ENCODE measurements at places on chromosomes 1 and 21.
A peak's percentile ranks its signal among the peaks of the same experiment; 100 is the strongest.

- DNase-seq: no peak
Measured at GRCh38 chr1:89999208-89999607, 4.3 kb downstream of the ZNF326 start.

DNA sequence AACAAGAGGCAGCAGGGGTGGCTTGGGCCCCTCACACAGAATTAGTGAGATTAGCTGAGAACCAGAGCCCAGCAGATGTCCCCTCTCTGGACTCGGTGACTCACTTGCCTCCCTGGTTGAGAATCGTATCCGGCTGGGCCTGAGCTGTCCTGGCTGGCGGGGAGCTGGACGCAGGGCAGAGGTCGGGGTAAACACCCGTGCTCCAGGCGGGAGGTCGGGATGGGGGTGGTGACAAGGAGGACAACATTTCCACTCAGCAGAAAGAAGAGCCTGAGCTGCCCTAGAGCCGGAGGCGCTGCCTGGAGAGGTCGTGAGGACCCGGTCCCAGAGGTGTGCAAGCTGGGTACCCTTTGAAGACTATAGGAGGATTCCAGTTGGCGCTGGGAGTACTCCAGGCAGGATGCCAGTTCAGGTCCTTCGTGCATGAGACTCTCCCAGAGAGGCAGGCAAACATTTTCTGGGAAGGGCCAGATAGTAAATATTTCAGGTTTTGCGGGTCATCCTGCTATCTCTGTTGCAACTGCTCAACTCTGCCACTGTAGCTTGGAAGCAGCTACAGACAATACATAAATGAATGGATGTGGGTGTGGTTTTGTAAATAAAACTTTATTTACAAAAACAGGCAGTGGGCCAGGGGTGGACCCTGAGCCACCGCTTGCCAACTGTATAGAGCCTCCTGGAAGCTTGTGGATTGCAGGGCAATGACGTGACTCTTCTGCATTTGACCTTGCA lies 116.8 kb upstream of the WNT4 start:
- peak; percentile 68 for DNase-seq

DNA sequence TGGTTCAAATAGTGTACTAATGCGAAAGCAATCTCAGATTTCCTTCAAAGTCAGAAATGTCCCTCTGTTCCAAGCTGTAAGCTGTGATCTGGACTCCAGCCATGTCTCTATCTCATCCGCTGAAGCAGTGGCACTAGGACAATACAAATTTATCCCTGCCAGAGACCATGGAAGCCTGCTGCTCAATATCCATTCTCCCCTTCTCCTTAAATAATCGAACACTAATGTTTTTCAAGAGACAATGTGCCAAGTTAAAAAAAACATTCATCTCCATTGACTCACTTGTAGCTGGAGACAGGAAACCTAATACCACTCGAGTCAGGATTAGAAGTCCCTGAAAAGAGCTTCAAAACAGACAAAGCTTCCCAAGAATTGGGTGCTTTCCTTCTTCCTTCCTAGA lies 38.5 kb upstream of the PGBD5 start:
- DNase-seq: no peak

GRCh38 chr1:70072231-70072751 lies 133.1 kb downstream of the LRRC40 start:
- DNase-seq: peak; percentile 28

GRCh38 chr1:21783679-21784603 lies 992 bp upstream of the USP48 start:
- DNase-seq: no peak

DNA sequence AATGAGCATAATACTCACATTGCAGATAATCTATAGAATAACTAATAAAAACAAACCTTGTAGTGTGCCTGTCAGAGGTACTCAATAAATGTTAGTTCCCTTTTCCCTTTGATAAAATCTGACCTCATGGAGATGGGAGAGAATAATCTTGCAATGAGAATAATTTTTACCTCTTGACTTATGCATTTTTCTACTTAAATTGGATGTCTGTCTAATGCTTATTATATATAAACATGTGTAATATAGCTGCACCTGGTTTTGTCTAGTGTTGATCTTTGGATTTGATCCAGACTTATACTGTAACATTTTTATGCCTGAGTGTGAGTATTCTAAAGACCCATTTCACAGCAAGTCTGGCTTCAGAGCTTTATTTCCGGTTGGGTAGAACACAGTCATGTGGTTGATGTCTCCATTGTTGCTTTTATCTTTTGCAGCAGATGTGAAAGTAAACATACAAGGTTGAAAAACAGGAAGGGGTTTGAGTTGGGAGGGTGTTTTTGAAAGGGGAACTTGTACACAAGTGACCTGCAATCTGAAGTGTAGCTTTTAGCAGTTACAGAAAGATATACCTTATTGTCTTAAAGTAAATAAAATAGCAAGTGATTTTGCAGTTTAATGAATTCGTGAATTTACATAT lies 12.4 kb downstream of the EPB41 start:
- no peak for DNase-seq

- DNase-seq: no peak
Measured at GRCh38 chr1:101613546-101613945, 376.7 kb downstream of the S1PR1 start.

GRCh38 chr1:8203551-8203950 lies 114.4 kb upstream of the SLC45A1 start:
- DNase-seq: no peak

GRCh38 chr1:179234863-179235262 lies 5.4 kb upstream of the ABL2 start:
- no peak for DNase-seq

DNA sequence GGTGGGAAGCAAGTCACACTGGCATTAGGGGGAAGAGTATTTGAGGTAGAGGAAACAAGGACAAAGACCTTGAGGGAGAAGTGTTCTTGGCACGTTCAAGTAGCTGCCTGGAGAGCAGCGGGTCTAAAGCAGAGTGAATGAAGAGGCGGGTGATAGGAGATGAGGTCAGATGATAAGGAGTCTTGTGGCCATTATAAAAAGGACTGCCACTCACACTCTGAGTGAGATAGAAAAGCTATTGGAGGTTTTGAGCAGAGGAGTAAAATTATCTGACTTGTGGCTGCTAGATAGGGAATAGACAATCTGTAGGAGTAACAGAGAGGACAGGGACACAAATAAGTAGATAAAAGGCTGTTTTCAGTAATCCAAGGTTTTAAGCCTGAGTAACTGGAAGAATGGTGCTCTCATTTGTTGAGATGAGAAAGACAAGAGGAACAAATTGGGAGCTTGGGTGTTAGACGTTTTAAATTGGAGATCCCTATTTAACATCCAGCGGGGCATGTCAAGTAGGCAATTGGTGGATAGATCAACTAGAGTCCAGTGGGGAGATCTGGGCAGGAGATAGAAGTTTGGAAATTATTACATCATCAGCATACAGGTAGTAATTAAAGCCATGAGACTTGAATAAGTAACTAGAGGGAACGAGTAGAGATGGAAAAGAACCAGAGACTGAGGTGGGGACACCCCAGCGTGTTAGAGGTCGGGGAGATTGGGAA lies 43.7 kb downstream of the HENMT1 start:
- DNase-seq: no peak

DNA sequence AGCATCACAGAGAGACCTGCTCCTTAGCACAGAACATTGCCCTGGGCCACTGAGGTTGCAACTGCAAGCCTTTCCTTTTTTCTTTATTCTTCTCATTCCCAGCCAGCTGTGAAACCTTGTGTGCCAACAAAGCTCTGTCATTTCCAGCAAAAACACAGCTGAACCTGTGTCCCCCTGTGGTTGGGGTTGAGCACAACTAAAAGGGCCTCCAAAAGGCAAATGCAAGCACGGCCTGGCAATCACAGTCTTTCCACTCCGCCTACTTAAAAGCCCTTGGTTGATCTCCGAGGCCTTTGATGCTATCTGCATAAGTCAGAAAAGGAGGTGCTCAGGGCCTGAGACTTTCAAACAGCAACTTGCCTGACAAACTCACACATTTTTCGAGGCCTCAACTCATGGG lies 32.7 kb downstream of the SUSD4 start:
- no peak for DNase-seq

GRCh38 chr1:85201340-85202091 lies 700 bp upstream of the SYDE2 start:
- no peak for DNase-seq

- DNase-seq: no peak
Measured at GRCh38 chr1:41914516-41914915, 4.2 kb downstream of the HIVEP3 start.

DNA sequence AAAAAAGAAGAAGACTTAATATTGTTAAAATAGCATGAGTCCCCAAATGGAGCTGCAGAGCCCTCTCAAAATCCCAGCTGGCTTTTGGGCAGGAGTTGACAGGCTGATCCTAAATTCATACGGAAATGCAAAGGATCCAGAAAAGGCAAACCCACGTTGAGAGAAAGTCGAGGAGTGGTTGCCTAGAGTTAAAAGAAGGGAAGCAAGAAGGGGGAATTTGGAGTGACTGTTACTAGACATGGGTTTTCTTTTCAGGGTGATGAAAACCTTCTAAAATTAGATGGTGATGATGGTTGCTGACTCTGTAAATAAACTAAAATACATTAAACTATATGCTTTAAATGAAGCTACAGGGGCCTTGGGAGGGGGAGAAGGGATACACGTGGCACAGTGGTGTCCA lies 1.6 kb downstream of the DNMT3L start:
- no peak for DNase-seq

DNA sequence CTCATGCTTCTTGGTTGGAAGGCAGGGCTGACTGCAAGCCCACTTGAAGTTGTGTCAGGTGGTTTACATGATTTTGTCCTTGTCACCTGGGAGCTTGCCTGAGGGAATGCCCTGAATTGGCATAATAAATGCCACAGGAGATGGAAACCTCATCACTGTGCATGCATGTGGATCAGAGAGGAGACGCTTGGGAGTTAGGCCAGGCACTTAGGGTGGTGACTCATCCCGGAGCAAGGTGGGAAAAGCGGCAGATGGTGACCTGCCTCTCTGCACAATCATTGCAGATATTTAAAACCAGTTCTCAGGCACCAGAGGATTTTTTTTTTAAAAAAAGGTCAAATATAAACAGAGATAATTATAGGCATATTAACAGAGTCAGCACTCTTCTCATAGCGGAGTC lies 202.2 kb upstream of the KIAA0040 start:
- DNase-seq: no peak

GRCh38 chr21:25790122-25790877 lies 55.5 kb downstream of the GABPA start:
- DNase-seq: peak; percentile 50

DNA sequence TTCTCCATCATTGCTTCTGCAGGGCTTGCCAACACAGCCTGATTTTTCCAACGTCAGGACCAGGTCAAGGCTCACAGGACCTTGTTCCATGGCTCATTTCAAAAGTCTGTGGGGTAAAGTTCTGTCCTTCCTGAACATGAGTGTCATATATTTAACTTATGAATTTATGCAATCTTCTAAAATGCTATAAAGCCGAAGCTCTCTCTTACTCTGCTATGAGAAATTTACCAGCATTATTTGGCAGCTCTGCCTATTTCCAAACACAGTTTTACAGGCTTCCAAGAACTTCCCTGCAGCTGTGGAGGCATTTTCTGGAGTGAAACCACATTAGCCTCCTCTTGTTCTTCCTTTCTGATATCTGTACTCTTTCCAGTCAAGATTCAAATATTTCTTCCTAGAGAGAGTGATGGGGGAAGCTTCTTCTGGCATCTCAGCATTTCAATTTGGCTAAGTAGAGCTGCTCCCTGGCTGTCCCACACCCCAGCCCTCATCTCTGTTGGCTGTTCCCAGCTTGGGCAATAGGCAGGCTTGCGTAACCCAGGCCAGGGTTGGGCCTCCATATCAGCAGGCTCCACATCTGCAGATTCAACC lies 15.6 kb upstream of the HMGCS2 start:
- no peak for DNase-seq

DNA sequence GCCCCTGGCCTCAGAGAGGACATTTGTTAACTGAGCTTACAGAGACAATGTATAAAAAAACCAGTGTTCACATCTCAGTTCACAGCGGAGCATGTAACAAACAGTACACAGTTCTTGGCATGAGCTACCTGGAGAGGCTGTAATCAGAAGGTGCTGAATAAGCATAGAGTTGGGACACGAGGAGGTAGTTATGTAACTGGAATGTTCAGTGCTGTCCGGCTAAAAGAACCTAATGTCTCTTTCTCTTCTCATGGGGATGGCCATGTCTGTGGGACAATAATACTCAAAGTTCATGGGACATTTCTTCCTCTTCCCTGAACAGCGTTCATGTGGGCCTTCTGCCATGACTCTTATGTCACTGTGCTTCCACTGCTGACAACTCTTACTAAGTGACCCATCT lies 17.2 kb upstream of the STX12 start:
- no peak for DNase-seq

GRCh38 chr21:29639366-29640079 lies 300.3 kb downstream of the GRIK1 start:
- DNase-seq: no peak

DNA sequence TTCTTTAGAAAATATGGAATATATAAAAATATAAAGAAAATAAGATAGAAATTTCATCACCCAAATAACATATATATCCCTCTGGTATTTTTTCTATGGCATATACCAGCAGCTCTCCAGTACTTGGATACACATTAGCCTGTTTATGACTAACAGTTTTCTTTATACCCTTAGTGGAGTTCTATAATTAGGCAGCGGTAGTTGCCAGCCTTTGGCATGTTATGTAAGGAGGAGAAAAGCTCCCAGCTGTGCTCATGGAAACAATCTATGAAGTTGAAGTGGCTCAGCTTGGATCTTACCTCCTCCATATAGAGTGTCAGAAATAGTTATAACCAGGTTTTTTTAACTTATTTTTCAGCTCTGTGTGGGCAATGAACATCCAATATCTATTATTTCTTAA lies 1636.8 kb downstream of the AMY1C start:
- no peak for DNase-seq

DNA sequence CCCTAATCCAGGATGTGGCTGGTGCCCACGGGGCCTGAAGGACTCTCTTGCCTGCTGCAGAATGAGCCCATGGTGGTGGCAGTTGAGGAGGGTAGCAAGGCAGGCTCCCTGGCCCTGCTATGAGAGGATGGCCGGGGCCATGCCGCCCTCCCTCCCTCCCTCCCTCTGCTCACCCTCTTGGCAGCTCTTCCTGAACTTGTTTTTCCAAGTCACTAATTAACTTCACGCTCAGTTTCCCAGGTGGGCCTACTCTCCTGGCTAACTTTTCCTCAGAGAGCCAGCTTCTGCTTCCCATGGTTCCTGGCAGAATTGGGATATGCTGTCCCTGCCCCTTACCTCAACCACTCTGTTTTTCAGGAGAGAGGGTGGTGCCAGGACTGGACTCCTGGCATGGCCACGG lies 10.2 kb downstream of the KCNC4 start:
- no peak for DNase-seq

GRCh38 chr21:42735944-42736343 lies 82.5 kb downstream of the PDE9A start:
- DNase-seq: no peak

DNA sequence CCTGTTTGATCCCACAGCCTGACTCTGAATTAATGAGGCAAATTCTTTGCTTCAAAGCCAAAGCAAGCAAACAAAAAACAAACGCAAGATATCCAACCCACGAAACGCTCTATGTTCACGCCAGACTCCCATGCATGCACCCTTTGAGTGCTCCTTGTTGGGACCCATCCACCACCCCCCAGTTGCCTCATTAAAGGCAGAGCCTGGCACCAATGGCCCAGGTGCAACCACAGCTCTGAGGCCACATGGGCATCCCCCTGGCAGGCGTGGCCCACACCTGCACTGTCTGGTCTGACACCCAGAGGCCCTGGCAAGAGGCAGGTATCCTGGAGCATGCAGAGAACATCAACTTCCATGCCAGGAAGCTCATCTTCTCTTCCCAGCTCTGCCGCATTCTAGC lies 1.1 kb upstream of the PADI4 start:
- no peak for DNase-seq

Measured in SHP77 treated with DMSO at 0.1 percent for 48 hours (cell line).